ENCODE measurements at places on chromosomes 7 and 10.

DNA sequence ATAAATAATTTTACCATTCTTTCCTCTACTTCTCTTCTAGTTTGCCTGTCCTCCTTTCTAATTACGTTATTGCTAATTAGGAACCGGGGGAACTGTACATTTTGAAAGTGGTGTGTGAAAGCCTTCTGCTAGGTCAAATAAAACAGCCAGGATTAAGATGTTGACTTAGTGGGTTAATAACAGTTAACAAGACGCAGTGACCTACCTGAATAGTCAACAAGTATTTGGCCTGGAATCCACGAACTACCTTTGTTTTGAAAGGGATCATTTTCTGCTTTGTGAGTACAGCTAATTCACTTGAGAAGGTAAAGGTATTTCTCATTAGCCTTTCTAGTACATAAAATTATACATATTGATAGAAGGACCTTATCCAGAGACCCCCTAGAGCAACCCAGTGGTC, 139.9 kb downstream of the COL28A1 start:
- DNase-seq, result no peak

DNA sequence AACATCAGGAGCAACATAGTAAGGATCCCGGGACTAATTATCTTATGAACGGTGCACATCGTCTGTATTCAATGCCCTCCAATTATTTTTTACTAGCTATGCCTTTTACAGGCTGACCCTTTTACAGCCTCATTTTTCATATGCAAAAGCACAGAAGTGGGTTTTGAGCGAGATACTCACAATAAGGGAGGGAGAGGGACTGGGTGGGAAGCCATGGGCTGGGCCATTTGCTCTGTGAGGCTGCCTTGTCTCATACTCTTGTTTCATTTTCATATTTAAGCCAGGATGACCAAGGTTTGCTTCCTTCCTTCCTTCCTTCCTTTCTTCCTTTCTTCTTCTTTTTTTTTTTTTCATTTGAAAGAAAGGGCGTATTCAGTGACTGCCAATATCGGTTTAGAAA, 259.3 kb downstream of the TRIL start:
- DNase-seq, result no peak

DNA sequence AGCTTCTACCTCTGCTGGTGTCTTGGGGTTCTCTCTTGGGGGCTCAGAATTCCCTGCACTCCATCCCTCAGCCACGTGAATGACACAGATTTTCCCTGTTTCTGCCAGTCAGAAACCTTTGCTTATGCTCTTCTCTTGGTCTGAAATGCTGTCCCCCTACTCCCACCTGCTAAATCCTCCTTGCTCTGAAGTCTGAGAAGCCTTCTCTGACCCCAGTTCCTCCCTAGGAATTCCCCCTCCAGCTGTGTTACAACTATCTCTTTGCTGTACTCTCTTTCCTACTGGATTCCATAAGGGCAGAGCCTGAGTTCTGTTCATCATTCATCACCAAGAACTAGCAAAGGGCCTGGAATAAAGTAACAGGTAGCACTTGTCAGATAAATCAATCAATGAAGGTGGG, 33.6 kb upstream of the AKR1E2 start:
- no peak for DNase-seq

- DNase-seq, result no peak
These were observed 187.5 kb downstream of the WDR37 start for GRCh38 chr10:1243486-1244234.

DNA sequence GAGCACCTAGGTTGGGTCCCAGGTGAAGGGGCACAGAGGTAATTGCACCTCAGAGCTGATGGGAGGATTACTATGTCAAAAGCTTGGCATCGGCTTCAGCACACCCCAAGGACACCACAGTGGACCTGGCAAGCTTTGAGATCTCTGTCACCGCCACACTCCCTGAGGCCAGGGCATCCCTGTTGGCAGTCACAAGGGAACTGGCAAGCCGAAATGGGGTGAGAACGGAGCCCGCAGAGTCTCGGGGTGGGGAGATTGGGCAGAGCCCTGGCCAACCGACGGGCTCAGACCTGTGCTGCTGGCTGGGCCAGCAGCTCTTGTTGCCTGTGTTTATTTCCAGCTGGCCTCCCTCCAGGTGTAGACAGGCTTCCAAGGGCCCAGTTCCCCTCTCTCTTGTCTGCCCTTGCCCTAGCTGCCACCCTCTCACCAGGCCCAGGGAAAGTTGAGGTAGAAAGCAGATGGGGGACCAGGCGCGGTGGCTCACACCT, 2.5 kb downstream of the HSPB1 start:
- no peak for DNase-seq

DNA sequence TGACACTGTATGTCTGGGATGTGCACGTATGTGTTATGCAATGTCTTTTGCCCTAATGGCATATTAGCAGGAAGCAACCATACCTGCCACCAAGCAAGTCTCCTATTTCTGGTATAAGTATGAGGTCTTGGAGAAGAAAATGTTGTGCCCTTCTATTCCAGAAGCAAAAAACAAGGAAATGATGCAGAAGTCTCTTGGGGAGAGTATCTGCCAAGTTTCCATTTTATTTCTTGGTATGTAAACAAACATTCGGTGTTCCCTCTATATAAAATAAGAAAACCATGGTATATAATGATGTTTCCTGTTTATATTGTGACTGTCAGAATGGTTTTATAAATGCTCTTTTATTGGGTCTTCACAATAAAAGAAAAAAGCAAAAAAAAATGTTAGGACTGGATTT, 19.3 kb upstream of the MYO3A start:
- DNase-seq, result no peak

GRCh38 chr7:74218343-74218698, 8.5 kb downstream of the LAT2 start:
- no peak for DNase-seq

- no peak for DNase-seq
These were observed 1.2 kb downstream of the CASD1 start for GRCh38 chr7:94510582-94511496.

- DNase-seq, result no peak
These were observed 22.2 kb downstream of the TSPAN15 start for GRCh38 chr10:69473304-69473990.

GRCh38 chr7:41867639-41868280, 164.9 kb upstream of the INHBA start:
- DNase-seq, result no peak

DNA sequence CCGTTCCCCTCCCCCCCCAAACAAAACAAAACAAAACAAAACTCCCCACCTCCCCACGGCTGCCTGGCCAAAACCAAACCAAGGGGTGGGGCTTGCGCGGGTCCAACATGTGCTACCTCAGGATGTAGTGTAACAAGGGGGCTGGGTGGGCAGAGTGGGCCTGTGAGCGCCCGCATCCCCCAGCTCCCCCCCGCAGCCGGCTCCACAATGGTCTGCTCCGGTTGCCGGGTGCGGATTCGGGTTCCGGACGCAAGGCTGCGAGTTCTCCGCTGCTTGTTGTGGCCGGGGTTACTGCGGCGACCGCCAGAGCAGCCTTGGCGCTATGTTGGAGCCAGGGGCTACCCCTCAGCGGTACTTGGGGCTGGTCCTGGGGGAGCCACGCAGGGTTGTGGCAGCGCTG, 4.9 kb downstream of the C10orf143 start:
- DNase-seq, result no peak

- no peak for DNase-seq
These were observed 19.0 kb upstream of the RHOBTB1 start for GRCh38 chr10:60962946-60963345.

- DNase-seq, result no peak
These were observed 26.4 kb upstream of the KCNMA1 start for GRCh38 chr10:77664008-77664407.

- no peak for DNase-seq
These were observed 342.1 kb downstream of the PHF14 start for GRCh38 chr7:11315666-11316258.

GRCh38 chr10:78784546-78784945, 284.2 kb upstream of the ZMIZ1 start:
- DNase-seq, result no peak

DNA sequence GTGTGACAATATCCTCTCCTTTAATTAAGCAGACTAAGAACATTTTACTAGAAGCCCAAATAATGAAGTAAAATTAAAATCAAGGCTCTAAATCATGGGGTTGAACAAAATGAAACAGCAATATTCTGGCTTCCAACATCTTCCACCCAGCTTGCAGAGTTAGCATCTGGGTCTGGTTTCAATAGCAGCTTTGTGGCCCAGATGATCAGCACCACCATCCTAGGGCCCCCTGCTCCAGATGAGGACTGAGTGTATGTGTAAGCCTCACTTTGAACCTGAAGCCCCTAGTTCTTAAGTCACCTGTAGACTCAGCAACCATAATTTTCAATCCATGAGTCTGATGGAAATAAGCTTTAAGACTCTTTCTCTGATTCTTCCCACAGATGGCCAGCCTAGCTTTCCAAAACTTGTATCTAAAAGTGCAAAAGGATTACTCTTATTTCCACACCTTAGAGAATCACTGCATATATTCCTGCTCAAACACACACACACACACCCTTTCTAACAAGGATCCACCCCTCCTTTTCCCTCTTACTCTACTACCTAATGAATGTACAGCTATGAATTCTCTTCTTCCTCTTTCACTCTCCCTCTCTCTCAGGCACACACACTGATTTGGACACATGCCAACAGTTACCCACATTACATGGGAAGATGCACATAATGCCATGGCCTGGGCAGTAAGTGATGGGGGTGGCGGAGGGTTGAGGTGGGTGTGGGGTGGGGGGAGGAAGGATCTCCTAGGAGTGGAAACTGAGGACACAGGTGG, 3.5 kb downstream of the DENND11 start:
- DNase-seq, result no peak

DNA sequence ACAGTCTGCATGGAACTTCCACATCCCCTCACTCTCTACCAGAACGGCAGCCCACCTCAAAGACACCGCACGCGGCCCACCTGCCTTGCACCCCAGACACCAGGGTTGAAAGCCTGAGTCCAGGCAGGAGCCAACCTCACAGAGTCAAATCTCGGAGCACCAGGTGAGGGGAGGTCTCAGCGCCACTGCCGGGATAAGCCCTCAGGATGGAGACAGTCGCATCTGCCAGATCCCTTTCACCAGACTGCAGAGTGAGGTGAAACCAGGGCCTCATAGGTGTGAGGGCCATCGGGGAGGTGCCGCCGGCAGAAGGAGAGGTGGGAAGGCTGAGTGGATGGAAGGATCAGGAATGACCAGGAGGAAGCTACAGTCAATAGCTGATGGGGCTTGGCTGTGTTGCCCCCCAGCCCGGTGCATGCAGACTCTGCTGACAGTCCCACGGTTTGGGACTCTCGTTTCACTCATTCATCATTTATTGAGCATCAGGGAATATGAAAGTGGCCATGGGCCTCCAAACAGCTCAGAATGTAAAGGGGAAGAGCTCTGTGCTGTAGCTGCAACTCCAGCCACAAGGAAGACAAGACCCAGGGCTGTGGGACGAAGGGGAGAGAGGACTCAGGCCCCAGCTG, 315.0 kb downstream of the PTPRN2 start:
- no peak for DNase-seq

GRCh38 chr10:32790483-32790882, 167.5 kb downstream of the ITGB1 start:
- no peak for DNase-seq

- DNase-seq, result no peak
These were observed 298.6 kb downstream of the PRPF18 start for GRCh38 chr10:13885238-13885990.

DNA sequence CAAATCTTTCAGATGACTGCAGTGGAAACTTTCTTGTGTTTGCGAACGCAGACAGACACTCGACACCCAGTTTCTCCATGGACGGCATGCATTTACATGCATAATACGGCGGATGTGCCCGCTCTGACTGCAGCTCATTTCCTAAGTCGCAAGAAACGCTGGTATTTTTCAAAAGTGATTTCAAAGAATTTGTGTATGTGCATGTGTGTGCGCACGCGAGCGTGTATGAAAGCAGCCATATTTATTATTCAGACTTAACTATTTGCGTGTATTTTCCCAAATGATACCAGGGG, 436.5 kb upstream of the MGMT start:
- DNase-seq, result no peak

All from Panc1 (cell line).